ENCODE measurements at places on chromosomes 1 and 21.

DNA sequence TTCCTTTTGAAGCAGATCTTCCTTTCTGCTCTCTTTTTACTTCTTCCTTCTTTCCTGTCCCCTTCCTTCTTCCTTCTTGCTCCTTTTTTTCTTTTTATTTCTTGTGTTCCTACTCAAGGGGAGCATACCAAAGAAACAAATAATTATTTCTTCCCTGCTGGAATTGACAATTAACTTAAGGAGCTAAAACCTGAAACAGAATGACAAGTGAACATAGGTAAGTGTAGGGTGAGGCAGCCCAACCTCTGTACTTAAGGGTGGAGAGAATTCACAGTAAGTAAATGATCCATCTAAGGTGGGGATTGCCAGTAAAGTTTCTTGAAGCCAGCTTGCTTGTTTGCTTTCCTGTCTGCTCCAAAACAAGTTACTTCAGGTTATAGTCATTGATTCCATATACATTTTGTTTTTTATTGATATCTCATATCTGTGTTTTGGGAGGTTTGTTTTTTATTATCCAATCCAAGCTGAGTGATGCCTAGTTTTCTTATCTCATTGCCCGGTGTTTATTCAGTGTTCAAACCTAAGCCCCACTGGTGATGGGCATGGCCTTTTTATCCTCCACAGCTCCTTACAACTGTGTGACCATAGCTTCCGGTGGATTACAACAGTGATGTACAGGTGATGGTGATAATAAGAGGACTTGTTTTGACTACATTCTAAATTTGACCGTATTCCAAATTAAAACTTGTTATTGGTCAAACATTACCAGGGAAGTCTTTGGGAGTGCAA lies 133.2 kb upstream of the IVNS1ABP start:
- DNase-seq: no peak

DNA sequence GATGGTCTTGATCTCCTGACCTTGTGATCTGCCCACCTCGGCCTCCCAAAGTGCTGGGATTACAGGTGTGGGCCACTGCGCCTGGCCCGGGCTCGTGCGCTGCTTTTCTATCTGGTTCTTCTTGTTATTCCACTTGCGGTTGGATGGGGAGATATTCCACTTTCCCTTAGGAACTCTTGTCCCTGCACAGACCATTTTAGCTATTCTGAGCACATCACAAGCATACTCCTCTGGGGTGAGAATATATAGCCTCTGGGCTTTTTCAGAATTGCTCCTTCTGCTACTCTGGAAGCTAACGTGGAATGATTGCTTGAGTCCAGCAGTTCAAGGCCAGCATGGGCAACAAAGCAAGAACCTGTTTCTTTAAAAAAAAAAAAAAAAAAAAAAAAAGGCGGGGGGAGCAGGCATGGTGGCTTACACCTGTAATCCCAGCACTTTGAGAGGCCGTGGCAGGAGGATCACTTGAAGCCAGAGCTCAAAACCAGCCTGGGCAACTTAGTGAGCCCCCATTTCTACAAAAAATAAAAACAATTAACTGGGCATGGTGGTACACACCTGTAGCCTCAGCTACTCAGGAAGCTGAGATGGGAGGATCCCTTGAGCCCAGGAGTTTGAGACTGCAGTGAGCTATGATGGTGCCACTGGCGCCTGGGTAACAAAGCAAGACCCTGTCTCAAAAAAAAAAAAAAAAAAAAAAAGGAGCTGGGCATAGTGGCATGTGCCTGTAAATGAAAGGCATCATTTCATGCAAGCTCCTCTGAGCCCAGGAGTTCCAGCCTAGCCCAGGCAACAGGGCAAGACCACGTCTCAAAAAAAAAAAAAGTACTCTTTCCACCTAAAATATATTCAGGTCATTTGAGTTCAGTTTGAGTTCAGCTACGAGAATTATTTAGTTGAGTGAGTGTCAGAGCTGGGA lies 11.8 kb upstream of the PGD start:
- no peak for DNase-seq

DNA sequence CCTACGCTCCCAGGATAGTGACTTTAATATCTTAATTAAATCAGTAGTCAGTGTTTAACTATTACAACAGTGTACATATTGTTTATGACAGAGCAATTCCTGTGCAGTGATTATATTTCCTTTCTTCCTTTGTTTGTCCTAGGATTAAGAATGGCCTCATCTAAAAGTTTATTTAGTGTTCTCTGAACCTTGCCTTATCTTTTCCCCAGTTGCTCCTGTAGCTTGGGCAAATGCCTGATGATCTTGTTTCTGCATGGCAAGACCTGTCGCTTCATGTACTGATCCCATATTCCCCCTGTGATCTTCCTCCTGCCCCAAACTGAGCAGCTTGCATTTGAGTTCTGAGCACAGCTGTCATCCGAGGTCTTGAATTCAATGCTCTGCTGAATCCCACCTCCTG lies 69.1 kb upstream of the STUM start:
- no peak for DNase-seq

- DNase-seq: no peak
Observed at GRCh38 chr1:85555867-85556573, 24.5 kb upstream of the CCN1 start.

DNA sequence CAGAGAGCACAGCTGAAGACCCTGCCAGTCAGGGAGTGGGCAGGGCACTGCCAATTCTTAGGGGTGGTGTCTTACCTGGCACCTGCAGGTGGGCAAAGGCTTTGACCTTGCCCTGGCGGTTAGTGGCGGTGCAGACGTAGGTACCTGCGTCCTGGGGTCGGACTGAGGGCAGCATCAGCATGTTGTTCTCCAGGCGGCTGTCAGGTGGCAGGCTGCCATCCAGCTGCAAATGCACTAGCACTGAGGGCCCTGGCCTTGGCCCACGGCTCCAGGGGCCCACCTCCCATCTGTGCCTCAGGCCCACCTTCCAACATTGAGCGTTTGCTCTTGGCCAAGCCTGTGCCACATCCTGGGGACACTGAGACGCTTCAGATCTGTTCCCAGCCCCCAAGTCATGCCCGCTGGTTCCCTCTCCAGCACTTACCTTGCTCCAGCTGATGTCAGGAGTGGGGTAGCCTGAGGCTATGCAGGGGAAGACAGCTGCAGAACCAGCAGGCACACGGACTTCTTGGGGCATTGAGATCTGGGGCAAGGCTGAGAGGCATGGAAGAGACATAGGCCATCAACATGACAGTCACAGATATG lies 21.4 kb downstream of the LDLRAD2 start:
- DNase-seq: no peak

GRCh38 chr21:35227786-35228185 lies 178.7 kb upstream of the RUNX1 start:
- no peak for DNase-seq

- no peak for DNase-seq
Observed at GRCh38 chr1:152543820-152544219, 22.8 kb downstream of the LCE3E start.

GRCh38 chr1:219490566-219490965 lies 122.3 kb downstream of the ZC3H11B start:
- DNase-seq: no peak

GRCh38 chr1:92538413-92539061 lies 51.8 kb upstream of the GFI1 start:
- DNase-seq: no peak

DNA sequence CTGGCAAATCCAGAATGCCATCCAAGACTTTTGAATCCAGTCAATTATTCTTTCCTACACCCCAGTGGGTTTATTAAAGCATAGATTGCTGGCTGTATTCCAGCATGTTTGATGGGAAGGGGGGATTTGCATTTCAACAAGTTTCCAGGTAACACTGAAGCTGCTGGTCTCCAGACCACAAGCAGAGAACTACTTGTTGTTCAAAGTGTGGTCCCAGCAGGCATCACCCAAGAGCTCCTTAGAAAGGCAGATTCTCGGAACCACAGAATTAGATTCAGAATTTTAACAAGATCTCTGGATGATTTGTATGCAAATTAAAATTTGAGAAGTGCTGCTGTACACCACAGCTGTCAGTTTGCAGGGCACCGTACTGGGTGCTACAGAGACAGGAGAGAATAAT lies 216.3 kb upstream of the FAM78B start:
- no peak for DNase-seq
